ENCODE measurements at places on chromosomes 12 and 14.

GRCh38 chr14:71931492-71932228, 569 bp upstream of the RGS6 start:
- DNase-seq: no peak

- DNase-seq: no peak
Measured at GRCh38 chr12:115866909-115867525, 410.5 kb downstream of the MED13L start.

GRCh38 chr12:121787063-121788025, 6.1 kb downstream of the RHOF start:
- DNase-seq: no peak

- no peak for DNase-seq
Measured at GRCh38 chr12:130345292-130345691, 7.6 kb downstream of the PIWIL1 start.

DNA sequence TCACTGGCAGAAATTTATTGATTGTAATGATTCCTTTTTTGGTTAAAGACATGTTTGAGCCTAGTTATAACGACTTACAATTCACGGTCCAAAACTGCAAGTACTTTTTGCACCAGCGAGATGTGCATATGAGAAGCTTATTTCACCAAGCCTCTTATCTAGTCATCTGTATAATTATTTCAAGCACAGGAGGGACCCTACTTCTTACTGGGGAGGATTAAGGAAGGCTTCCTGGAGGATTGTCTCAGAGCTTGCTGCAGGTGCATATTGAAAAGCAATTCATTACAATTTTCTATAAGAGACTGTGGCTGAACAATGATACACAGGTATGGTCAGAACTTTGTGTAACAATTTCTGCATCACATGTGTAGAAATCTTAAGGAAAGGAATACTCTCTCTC, 152.9 kb downstream of the CAND1 start:
- DNase-seq: no peak

GRCh38 chr12:2166696-2167095, 113.9 kb downstream of the CACNA1C start:
- DNase-seq: no peak

GRCh38 chr12:55965941-55966407, at the start of gene PMEL:
Gene PMEL, minus strand, starts transcription at chr12:55966042. Its CDS starts 31 bp downstream, at chr12:55966011.
- no peak for DNase-seq

DNA sequence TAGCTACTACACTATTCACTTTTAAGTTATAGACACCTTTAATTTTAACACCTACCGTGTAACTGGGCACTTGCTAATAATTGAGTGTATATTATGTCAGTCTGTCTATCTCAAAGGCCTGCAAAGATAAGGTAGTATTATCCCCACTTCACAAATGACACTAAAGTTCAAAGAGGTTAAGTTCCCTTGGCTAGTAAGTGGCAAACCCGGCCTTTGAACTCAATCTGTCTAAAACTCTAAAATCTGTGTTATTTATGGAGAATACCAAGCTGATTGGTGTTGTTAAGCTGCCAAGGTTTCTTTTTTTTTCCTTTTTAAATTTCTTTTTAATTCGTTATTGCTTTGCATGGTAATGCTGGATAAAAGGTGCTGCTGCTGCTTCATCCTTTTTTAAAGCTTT, 37.7 kb downstream of the YLPM1 start:
- DNase-seq: no peak

- no peak for DNase-seq
Measured at GRCh38 chr14:42307239-42307825, 700.7 kb downstream of the LRFN5 start.

- DNase-seq: no peak
Measured at GRCh38 chr14:54219261-54220070, 177.3 kb upstream of the CDKN3 start.

DNA sequence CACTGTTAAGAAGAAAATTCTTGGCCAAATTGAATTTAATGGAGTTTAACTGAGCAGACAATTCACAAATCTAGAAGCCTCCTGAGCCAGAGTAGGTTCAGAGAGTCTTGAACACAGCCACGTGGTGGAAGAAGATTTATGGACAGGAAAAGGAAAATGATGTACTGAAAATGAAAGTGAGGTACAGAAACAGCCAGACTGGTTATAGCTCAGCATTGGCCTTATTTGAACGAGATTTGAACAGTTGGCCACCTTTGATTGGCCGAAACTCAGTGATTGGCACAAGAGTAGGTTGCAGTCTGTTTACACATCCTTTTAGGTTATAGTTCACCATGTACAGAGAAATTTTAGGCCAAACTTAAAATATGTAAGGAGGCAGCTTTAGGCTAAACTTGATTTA, 9.9 kb downstream of the OAS2 start:
- DNase-seq: no peak

DNA sequence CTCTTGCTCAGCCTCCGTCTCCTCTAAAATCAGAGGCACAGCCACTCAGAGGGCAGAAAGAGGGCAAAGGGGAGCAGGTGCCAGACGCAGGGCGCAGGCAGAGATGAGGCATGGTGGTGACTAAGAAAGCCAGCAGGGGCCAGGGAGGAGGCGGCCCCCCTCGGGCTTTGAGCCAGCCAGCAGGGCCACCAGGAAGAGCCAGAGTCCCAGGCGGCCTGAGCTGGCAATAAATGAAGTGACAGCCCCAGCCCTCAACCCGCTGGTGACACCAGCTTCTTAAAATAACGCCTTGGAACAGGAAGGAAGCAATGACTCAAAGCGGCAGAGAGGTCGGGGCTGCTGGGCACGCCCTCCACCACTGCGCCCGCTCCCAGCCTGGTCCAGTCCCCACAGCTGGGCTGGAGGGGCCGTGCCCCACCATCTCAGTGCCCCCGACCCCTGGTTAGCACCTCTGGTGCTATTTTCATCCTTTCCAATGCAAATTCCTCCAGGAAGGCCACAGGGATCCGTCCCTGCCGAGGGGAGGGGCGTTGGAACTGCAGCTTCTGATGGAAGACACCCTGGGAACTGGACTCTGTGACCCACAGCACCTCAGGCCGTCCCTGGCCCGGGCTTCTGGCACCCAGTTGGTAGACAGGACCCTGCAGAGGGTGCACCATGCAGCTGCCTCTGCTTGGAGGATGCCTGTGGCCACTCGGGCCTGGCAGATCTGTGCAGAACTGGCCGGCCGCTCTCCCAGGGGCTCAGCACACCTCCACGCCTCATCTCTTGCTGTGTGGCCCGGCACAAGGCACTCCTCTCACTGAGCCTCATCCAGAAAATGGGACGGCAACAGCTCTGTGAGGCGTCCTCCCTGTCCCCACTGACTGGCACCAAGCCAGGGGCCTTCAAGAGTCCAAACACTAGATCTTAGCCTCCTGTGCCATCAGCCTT, 113.7 kb downstream of the NCOR2 start:
- DNase-seq: no peak

DNA sequence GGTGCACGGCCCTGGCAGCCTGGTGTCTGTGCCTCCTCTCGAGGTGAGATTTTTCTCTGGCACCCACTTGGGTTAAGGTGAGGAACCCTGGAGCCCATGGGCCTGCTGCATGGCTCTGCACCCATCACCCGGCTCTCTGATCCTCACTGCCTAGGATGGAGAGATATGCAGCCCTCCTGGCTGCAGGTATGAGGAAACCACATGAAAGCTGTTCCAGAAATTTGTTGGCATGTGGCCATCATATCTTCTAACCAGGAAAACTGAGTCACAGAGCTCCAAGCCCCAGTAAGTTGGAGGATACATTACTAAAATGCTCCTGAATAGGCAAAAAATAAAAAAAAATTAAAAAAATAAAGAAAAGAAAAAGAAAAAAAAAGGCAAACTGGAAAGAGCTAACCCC, 39.3 kb upstream of the DDX11 start:
- no peak for DNase-seq

DNA sequence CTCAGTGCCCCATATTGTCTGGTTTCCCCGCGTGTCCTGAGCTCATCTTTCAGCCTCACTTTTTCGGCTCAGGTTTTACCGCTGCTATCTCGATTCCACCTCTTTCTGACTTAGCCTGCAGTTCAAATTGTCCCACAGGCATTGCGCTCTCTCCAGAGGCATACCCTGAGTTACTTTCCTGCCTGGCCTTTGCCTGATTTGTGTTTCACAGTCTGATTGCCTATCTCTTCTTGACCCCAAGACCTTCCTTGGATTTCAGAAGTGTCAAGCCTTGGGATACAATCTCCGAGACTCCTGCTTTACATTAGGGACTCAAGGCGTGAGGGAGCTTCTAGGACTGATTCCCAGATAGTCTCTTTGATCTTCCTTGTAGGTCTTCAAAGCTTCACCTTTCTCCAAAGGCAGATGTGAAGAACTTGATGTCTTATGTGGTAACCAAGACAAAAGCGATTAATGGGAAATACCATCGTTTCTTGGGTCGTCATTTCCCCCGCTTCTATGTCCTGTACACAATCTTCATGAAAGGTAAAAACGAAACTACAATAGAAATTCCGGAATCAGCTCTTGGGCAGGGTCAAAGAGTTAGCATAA, 629 bp downstream of the LETMD1 start:
- no peak for DNase-seq

- no peak for DNase-seq
Measured at GRCh38 chr14:74671789-74672188, 41.1 kb downstream of the AREL1 start.

DNA sequence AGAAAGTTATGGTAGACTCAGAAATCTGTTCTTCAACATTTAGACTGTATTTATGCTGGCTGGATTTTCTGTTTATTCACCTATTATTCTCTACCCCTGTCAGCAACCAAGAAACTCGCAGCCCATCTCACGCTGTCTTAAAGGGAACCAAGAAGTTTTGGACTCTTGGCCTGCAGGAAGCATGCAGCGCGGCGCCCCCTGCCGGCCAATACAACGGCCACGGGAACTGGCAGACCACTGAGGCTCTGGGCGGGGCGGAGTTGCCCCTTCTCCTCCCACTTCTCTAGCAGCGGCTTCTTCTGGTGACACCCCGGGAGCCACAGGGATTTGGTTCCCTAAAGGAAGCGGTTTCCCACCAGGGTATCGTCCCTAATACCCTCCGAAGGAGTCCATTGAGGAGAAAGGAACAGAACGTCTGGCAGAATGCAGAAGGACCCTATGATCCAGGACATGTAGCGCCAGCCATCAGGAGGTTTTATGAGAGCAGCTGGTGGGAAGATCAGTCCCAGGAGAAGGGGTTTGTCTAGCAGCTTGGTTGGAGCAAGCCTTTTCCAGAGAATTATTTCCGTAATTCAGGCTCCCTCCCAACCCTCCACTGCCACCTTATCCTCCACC, 21.0 kb upstream of the RNASE2 start:
- DNase-seq: peak; percentile 12

DNA sequence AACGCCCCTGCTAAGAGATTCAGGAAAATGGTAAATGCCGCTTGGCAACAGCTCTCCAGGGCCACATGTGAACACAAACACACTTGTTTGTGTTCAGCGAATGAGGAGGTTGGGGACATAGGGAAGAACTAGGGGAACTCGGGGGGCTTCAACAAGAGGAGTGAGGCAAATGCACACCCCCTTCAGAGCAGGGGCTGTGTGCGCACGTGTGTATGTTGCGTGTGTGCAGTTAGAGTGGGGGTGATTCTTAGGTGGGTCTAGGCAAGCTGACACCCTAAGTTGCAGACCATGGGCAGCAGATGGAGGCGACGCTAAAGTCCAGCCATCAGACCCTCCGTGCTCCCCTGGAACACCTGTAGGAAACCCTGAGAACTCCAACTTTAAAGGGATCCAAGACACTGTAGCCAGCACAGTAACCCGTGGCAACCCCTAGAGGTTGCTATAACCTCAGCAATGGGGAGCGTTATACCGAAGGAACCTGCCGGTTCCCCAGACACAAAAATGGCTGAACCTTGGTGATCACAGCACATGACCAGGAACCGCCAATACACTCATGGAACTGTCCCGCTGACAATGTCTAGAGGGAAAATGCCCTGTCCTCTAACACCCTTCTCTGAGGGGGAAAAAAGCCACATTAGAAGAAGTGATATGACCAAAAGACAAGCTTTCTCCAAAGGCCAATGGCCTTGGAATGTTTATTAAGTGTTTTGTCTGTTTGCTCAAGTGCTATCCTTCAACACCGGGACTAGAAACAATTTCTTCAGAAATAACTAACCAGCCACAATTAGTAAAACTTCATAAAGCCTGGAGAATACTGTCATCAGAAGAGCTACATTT, 86.5 kb upstream of the CEP83 start:
- no peak for DNase-seq

DNA sequence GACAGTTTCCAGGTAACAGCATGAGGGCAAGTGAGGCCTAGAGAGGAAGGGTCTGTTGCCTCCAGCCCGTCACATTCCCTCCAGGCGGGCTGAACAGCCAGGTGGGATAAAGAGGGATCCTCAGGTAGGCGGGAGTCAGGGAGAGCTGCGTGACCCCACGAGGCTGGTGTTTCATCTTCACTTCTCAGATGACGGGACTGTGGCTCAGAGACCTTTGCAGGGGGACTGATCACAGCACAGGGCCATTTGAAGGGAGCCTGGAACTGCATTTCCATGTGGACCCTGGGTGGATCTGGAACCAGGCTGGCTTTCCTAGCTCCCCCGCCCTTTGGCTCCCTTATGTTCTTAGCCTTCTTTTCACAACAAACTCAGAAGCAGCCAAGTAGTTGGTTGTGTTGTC, 37.4 kb downstream of the SH2B3 start:
- no peak for DNase-seq

DNA sequence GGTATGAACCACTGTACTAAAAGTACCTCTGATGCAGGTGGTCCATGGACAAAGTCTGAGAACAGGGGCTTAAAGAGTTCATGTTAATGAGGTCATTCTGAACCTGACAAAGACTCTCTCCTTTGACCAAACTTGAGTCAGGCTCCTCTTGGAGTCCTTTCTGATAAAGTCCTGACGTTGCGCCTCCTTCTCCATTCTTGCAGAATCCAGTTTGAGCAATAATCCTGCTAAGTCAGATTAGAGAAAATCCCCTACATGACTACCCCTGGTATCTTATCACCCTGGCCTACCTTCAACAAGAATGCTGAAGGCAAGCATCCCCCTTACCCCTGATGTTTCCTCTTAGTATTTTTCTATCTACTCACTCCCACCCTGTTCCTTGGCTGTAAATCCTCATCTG, 46.0 kb upstream of the ISM2 start:
- no peak for DNase-seq

DNA sequence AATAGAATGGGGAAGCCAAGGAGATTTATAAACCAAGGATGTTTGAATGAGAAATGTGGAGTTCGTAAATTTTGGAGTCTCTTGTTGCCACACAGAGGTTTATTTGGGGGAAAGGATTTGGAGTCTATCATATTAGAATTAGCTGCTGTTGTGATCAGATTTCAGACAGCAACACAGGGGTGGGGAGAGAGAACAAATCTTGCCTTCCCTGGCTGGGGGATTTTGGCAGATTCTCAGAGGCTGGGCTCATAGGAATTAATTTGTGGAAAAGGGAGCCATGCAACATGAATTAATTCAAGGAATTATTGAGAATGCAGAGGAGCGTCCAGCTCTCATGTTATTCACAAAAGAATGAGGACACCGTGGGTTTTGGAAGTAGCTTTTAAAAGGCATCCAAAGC, 73.9 kb upstream of the PRMT8 start:
- no peak for DNase-seq

- DNase-seq: no peak
Measured at GRCh38 chr12:97487470-97487869, 24.9 kb downstream of the RMST start.

- no peak for DNase-seq
Measured at GRCh38 chr14:75615200-75615599, 36.8 kb downstream of the FLVCR2 start.

GRCh38 chr14:67746927-67747326, 45.2 kb downstream of the RDH12 start:
- no peak for DNase-seq
